Hindlimb muscle (tissue), 1 donor: ENCODE measurements at places on chromosomes 3 and 15.

DNA sequence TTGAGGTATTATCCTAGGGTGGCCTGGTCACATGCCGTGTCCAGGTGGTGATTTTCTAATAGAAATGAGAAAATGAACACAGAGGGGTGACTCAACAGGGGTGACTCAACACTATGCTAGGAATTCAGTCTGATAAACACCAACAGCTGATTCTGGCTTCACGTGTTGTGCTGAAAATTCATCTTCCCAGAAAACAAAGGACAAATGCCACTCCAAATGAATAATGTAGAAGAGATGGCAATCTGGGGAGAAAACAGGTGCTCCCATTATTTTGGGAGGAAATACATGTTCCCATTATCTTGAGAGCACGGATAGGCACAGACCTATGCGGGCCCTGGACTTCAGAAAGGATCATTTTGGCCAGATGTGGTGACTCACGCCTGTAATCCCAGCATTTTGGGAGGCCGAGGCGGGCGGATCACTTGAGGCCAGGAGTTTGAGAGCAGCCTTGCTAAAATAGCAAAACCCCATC, 101.2 kb upstream of the MEX3B start:
- no peak for DNase-seq

DNA sequence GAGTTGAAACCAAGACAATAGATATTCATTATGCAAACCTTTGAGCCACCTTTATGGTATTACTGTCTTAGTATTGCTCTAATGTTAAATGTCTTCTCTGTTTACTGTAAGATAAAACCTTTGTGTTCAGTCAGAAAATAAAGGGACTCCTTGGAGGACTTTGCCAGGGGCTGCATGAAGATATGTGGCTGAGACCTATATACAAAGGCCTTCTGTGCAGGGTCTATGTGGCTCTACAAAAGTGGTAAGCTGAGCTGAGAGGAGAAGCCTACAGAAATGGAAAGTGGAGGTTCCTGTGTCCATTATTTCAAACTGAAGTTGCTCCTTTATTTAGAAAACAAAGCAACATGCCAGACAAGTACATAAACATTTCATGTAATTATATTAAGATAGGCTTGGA, 131.5 kb downstream of the FNDC3B start:
- DNase-seq = no peak

DNA sequence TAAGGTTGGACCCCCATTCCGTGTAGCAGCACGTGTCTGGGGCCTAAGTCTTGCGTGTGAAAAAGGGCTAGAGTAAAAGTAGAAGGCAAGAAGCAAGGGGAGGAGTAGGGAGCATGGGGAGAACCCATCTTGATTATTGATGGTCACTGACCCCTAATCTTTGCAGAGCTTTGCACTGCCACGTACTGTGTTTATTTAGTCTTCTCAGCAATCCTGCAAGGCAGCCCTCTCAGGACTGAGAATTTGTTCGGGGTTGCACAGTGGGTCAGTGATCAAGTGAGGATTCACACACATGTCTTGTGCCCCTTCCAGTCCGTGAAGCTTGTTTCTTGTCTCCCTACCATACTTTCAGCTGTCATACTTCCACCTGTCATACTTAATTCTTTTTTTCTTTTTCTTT, 7.2 kb downstream of the SEMA4B start:
- DNase-seq = no peak

- no peak for DNase-seq
Measured at GRCh38 chr15:70281811-70282307, 184.1 kb upstream of the TLE3 start.

DNA sequence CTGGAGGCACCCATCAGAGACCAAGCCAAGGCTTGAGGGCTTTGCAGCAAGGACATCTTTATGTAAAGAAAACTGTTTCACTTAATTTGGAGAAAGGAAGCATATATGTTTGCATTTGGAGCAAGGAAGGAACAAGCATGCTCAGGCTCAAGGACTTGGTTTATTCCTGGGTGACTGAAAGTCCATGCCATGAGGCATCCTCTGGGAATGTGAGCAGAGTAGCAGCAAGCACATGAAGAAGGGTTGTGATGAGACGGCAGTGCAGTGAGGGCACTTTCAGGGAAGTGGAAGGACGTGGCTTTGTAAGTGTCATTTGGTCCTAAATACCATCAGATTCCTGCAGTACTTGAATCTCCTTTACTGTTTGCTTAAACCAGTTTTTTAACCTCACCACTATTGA, 26.8 kb downstream of the POLG start:
- no peak for DNase-seq

- DNase-seq = no peak
Measured at GRCh38 chr3:130565224-130565623, 48.2 kb downstream of the COL6A6 start.

- peak; percentile 36 for DNase-seq
Measured at GRCh38 chr3:191762323-191762960, 301.5 kb downstream of the PYDC2 start.

- DNase-seq = no peak
Measured at GRCh38 chr3:101984356-101984755, 135.0 kb downstream of the NFKBIZ start.
